ENCODE measurements at places on chromosomes 2 and 18.

GRCh38 chr2:203694191-203694590 is 12.2 kb upstream of the CD28 start:
- no peak for DNase-seq

- DNase-seq = no peak
Measured at GRCh38 chr18:21303445-21303844, 61.4 kb downstream of the GREB1L start.

- DNase-seq = no peak
Measured at GRCh38 chr18:50836521-50836957, 16.7 kb upstream of the MRO start.

- no peak for DNase-seq
Measured at GRCh38 chr2:193973781-193974180, 1683.2 kb upstream of the SLC39A10 start.

- no peak for DNase-seq
Measured at GRCh38 chr2:110931648-110932047, 189.1 kb upstream of the BCL2L11 start.

DNA sequence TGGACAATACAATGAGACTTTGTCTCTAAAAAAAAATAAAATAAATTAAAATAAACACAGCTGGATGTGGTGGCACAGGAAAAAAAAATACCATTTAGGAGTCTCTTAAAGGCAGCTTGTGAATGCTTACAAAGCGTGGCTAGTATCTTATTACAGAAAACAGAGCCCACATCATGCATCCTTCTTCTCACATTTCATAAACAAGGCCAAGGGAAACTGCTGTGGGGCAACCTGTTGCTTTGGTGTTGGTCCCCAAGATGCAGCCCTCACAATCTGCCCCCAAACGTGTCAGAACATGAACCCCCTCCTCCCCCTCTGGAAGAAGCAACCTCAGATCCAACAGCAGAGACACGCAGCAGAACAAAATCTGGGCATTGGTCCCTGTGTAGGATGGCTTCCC is 2.6 kb downstream of the SLC14A1 start:
- DNase-seq = no peak

GRCh38 chr2:95019572-95019971 is 5.9 kb upstream of the MAL start:
- DNase-seq = no peak

GRCh38 chr2:240149943-240150784 is 9.7 kb upstream of the OTOS start:
- no peak for DNase-seq

DNA sequence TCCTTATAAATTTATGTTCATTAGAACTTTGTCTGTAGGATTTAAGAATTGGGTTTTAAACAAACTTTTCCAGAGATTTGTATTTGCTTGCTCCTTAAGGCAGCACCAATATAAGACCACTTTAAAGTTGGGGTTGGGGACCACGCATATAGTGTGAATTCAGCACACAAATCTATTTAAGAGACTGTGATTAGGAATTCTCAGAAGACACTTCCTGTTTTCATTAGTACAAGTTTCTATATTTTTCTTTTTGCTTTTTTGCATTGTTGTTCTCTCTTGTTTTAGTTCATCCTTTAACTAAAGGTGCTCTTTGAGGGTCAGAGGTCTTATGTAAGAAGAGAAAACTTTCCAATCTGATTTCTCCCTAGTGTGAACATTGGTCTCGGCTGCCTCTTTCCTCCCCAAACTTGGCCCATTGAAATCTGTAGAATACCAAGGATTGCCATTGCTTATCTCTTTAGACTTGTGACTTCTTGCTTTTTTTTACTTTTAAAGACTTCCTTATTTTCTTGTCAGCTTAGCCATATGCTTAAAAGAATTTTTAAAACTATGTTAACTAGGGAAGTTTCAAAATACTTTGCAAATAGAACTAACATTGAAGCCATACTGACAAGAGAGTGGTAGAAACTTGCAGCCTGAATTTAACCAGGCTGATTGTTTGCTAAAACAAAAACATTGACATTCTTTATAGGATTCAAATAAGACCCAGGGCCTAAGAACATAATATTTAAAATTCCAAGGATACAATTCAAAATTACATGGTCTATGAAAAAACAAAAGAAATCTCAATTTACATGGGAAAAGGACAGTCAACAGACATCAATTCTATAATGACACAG is 264.1 kb upstream of the FN1 start:
- no peak for DNase-seq
